ENCODE measurements at places on chromosomes 7 and 10.

- no peak for DNase-seq
These were observed 182.2 kb downstream of the WDR11 start for GRCh38 chr10:121033366-121033765.

DNA sequence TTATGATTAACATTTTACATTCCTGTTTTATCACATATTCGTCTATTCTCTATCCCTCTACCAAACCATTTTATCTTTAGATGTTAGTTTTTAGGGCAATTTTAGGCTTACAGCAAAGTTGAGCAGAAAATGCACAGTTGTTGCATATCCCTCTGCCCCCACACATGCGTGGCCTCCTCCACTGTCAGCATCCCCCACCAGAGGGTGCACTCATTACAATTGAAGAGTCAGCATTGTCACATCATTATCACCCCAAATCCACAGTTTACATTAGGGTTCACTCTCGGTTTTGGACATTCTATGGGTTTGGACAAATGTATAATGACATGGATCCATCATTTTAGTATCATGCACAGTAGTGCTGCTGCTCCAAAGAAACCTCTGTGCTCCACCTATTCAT, 86.4 kb downstream of the WDR37 start:
- DNase-seq: no peak

- DNase-seq: peak; percentile 29
These were observed 45.3 kb upstream of the EN2 start for GRCh38 chr7:155412416-155413253.

GRCh38 chr10:124707144-124707467, 37.1 kb downstream of the FAM53B start:
- DNase-seq: no peak

GRCh38 chr7:98211221-98211675, at the start of gene BHLHA15:
Gene BHLHA15, plus strand, starts transcription at chr7:98211439. Its CDS starts 871 bp downstream, at chr7:98212310.
- DNase-seq: no peak
